ENCODE measurements at places on chromosomes 13 and 19.

GRCh38 chr19:13841086-13841961 is 35.6 kb upstream of the NANOS3 start:
- DNase-seq = peak; percentile 68

DNA sequence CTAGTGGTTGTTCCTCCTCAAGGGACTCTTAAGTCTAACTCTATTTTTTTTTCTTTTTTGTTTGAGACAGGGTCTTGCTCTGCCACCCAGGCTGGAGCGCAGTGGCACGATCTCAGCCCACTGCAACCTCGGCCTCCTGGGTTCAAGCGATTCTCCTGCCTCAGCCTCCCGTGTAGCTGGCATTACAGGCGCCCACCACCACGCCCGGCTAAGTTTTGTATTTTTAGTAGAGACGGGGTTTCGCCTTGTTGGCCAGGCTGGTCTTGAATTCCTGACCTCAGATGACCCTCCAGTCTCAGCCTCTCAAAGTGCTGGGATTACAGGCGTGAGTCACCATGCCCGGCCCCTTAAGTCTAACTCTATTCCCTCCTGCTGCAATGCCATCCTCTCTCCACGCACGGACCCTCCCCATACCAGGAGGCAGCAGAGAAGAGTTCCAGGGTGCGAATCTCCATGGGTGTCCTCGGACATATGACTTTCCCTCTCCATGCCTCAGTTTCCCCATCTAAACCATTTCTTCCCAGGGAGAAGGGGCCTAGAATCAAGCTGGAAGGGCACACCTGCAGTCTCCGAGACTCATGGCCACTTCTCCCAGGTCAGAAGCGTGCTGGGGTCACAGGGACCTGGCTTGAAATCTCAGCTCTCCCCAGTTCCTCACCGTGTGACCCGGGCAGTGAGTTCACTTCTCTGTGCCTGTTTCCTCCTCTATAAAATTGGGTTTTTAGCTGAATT is 6.0 kb upstream of the BCL3 start:
- DNase-seq = no peak

DNA sequence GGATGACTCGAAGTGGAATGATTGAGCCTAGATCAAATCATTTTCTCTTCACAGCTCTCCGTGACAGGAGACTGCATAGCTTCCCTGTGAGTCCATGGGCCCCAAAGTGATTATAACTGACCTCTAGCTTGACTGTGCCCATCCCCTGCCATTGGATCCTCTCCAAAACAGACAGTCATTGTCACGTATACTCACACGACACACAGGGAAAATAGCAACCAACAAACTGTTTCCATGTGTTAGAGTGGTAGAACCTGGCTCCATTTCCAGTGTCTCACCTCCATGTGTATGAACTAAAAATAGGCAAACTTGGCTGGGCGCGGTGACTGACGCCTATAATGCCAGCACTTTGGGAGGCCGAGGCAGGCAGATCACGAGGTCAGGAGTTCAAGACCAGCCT is 48.8 kb upstream of the NPAS1 start:
- DNase-seq = no peak

DNA sequence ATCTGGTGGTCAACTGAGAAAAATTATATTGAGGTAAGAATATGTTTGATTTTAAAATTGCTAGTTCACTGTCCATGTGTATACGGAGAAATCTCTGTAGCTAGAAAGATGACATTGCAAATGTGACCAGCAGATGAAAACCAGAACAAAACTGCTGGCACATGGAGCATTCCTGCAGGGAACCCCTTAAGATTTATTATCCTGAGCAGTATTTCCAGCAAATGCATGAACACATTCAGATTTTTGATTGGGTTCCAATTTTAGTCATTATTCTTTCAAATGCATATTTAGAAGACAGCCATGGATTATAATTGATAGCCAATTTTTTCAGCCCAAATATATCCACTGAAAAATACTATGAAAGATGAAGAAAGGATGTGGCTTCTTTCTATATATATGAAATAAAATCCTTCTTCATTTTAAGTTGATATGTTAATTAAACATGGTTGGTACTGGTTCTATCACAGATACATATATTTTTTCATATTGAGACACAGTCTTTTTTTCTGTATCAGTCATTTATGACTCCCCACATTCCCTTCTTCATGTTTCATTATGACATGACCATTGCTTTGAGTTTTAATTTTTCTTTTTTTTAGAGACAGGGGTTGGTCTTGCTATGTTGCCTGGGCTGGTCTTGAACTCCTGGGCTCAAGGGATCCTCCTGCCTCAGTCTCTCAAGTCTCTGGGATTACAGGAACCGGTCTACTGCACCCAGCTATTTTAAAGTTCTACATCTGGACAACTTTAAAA is 376.5 kb downstream of the KLF12 start:
- DNase-seq = no peak

GRCh38 chr13:44276061-44276460 is 97.6 kb upstream of the SERP2 start:
- DNase-seq = no peak

- no peak for DNase-seq
Observed at GRCh38 chr19:21835429-21835809, 563 bp downstream of the ZNF43 start.

GRCh38 chr19:45676851-45677263 is 8.8 kb downstream of the GIPR start:
- peak; percentile 64 for DNase-seq

DNA sequence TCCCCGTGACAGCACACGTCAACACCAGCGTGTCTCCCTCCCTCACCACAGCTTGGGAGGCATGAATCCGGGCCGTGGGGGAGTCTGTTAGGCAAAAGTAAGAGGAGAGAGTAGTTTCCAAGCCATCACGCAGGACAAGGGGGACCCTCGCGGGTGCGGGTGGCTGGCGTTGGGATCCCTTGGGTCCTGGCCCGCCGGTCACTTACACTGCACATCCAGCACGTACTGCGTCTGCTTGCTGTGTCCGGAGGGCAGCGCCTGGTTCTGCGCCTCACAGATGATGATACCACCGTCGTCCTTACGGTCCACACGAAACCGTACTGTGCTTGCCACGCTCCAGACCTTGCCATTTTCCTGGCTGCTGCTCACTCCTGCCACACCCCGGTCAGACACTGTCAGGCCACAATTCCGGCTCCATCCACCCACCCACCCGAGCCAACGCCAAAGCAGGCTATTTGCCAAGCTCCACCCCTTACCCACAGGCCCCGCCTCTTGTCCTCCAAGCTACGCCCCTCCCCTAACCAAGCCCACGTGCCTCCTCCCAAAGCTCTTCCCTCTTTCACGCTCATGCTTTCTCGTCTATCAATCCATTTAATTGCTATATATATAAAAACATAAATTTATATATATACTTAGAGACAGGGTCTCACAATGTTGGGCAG is 6.6 kb upstream of the ZNF428 start:
- peak; percentile 67 for DNase-seq

DNA sequence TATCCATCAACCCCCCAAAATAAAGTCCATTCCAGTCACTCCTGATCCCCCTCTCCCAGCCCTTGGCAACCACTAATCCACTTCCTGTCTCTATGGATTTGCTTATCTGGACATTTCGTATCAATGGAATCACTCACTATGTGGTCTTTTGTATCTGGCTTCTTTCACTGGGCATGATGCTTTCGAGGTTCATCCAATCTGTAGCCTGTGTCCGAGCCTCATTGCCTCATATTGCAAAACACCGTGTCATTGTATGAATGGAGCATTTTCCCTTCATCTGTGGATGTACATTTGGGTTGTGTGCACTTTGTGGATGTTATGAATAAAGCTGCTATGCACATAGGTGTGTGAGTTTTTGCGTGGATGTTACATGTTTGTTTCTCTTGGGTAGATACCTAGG is 1.4 kb upstream of the FZR1 start:
- no peak for DNase-seq

DNA sequence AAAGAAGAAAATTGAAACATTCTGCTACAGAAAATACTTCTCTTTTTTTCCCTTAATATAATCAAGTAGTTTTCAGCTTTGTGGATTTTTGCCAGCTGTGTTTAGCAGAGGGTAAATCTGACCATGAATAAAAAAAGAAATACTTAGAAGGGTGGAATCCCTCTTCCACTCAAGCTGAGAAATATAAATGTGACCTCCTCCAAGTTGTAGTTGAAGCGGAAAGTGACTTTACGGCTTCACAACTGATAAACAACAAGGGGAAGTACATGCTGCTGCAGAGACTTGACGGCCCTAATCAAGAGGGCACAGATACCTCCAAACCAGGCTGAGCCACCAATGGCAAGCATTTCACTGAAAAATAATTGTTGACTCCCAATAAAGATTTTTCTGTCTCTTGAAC is 785.0 kb downstream of the SLITRK5 start:
- DNase-seq = no peak
